ENCODE measurements at places on chromosomes 16 and 17.

GRCh38 chr16:77111056-77111565, 79.9 kb upstream of the MON1B start:
- DNase-seq = no peak

DNA sequence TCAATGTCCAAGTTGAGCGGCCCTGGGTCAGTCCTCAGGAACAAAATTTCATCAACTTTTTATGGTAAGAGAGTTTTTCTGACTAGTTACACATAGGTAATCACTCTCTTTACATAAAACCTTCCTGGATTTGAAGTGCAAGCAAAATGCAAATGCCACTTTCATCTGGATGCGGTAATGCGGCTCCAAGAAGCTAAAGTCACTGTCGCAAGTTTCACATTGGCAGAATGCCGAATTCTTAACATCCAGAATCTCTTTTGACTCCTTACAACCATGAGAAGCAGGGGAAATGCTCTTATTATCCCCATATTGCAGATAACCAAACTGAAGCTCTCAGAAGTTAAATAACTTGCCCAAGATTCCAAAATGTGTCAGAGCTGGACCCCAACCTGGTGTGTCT, 30.0 kb downstream of the MRPS23 start:
- DNase-seq = no peak

DNA sequence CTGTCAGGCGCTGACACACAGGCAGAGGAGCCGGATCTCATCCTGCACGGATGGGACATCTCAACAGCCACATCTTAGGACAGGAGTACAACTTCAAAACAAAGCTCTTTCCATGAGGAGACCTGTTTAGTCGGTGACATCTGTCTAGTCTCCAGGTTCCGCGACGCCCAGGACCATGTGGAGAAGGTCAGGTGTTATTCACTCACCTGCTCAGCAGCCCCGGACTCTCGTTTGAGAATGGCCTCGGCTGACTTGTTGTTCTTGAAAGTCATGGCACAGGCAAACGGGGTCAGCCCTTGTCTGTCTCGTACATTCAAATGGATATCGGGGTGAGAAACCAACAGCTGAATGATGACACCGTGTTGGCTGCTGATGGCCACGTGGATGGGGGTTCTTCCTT, 35.7 kb downstream of the CYB5D2 start:
- no peak for DNase-seq

GRCh38 chr17:77475016-77475976, 334.5 kb downstream of the SEC14L1 start:
- DNase-seq = no peak

- DNase-seq = no peak
Measured at GRCh38 chr16:57184887-57185445, 873 bp downstream of the PSME3IP1 start.

GRCh38 chr17:1592751-1593629, 30.4 kb upstream of the PITPNA start:
- no peak for DNase-seq

GRCh38 chr16:83772806-83773205, 35.0 kb upstream of the HSBP1 start:
- no peak for DNase-seq

- DNase-seq = no peak
Measured at GRCh38 chr17:35297666-35298065, 54.8 kb downstream of the SLFN5 start.

GRCh38 chr17:35299135-35299534, 56.3 kb downstream of the SLFN5 start:
- no peak for DNase-seq

- DNase-seq = no peak
Measured at GRCh38 chr17:66538776-66539175, 236.4 kb downstream of the PRKCA start.

- no peak for DNase-seq
Measured at GRCh38 chr16:11571549-11571948, 15.2 kb downstream of the LITAF start.

GRCh38 chr16:82201926-82202325, 31.9 kb upstream of the MPHOSPH6 start:
- no peak for DNase-seq

GRCh38 chr16:59632276-59632855, 898.2 kb upstream of the GOT2 start:
- DNase-seq = no peak

DNA sequence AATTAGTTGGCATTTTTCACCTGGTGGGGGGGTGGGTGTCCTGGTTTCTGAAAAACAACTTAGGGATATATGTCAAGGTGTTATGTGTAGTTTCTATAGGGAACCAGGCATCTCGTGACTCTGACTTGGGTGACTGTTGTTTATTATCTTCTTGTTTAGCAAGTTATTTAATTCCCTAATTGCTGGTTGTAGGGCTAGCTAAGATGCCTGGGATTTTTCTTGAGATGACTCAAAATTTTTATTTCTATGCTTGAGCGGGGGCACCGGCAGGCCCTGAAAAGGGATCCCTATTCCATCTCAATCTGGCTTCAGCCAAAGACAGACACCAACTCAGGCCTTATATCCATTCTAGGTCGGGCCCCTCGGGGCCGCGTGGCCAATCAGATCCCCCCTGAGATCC, 3.2 kb downstream of the DPH1 start:
- no peak for DNase-seq

GRCh38 chr16:31050280-31051030, 17.1 kb downstream of the STX4 start:
- DNase-seq = no peak

- no peak for DNase-seq
Measured at GRCh38 chr16:83717814-83718213, 90.0 kb upstream of the HSBP1 start.

- DNase-seq = no peak
Measured at GRCh38 chr17:55990332-55991006, 162.8 kb upstream of the ANKFN1 start.

- DNase-seq = no peak
Measured at GRCh38 chr17:42692489-42692888, 10.2 kb downstream of the CNTNAP1 start.

DNA sequence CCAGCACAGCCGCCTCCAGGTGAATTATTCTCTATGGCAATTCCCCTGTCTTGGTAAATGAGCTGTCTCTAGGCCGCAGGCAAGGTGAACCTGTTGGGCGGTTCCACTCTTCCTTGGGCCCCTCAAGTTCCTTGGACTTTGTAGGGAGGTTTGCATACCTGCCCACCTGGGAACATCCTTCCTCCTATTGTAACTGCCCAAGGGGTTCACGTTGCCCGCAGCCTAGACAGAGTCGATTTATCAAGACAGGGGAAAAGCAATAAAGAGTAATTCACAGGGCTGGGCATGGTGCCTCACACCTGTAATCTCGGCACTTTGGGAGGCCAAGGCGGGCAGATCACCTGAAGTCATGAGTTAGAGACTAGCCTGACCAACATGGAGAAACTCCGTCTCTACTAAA, 122.5 kb downstream of the KCNJ18 start:
- DNase-seq = no peak

- DNase-seq = no peak
Measured at GRCh38 chr16:69497876-69498596, 67.7 kb upstream of the NFAT5 start.

GRCh38 chr17:3003296-3004149, 59.9 kb downstream of the OR1D5 start:
- no peak for DNase-seq

- DNase-seq = no peak
Measured at GRCh38 chr17:47731396-47731795, 1.6 kb upstream of the TBX21 start.

- no peak for DNase-seq
Measured at GRCh38 chr17:77801545-77802332, 156.8 kb upstream of the TNRC6C start.

GRCh38 chr17:12743046-12743445, 46.3 kb upstream of the ARHGAP44 start:
- no peak for DNase-seq

- no peak for DNase-seq
Measured at GRCh38 chr17:8338753-8339140, 893 bp upstream of the ODF4 start.

- DNase-seq = no peak
Measured at GRCh38 chr17:79749156-79749815, 18.5 kb downstream of the ENPP7 start.

DNA sequence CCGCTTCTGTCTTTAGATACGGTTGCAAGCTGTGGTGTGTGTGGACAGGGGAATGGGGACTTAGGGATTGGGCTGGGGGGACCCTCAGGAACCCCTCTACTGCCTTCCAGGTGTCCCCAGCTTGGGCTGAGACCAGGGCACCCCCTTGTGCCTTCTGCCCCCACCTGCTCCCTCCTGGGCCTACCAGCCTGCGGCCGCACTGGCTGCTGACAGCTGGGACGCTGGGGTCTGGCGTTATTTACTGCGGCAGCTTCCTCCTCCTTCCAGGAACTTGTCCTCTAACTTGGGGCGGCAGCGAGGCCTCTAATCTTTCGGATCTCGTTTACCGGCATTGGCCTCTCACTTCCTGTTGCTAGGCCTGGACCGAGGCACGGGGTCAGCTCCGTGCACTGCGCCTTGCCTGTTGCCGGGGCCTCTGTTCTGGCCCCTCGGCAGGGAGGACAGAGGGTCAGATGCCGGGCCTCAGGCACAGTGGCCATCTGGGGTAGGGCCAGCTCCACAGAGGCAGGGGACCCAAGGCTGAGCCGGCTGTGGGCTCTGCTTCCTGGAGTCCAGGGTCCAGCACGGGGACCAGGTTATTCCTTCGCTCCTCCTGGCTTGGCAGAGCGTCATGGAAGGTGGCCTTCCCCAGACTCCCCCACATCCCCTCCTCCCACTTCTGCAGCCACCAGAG, 31.8 kb downstream of the TMEM235 start:
- DNase-seq = no peak

DNA sequence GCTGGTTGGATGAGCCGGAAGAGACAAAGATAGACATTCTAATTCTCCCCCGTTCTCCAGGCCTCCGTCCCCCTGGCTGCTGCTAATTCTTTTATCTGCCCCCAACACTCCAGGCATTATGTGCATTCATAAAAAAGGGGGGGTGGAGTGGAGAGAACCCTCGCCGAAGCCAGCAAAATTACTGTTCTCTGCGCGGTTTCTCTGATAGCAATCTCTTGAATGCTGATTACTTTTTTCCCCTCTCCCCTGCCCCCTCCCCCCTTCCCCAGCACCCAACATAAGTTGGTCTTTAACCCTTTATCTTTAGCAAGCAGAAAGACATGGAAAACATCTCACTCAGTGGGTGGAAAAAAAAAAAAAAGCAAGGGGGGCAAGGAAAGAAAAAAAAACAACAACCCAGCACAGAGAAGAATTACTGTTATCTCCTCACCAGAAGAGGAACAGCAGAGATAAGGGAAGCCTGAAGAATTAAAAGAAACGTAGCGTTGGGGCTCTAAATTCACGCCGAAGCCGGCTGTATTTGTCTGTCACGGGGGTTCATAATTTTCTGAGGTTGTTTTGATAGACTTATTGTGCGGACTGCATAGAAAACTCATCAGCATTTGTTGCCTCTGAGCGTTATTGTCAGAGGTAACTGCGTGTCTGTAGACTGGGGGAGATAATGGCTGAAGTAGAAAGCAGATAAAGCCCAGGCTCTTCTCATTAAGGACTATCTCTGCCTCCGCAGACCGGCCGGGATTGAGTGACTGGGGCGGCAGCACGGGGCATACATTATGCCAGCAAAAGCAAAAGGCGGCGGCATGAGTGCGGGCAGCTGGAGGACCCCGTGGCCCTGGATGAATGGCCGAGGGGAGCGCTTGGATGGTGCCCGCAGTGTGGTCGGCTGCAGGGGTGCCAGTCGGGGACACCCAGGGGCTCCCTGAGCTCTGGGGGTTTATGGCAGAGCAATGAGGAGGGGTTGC, 126.9 kb downstream of the MRM1 start:
- DNase-seq = no peak

DNA sequence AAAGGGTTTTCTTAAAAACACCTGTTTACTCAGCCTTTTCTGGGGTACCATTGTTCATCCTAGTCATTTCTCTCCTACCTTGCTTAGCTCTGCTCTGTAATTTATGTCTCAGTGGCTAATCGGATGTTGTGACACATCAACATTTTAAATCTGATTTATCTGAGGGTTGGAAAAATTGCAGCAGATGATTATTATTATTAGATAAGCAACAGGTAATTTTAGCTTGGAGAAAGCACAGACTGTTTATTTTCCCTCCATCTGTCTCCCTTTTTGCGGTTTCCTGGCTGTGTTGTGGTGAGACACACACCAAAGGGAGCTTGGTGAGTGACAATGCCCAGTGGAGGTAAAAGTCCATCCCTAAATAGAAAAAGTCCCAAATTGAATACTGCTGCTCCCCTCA, 389.9 kb downstream of the UTP18 start:
- DNase-seq = no peak

GRCh38 chr17:35254107-35254773, 11.4 kb downstream of the SLFN5 start:
- DNase-seq = no peak

DNA sequence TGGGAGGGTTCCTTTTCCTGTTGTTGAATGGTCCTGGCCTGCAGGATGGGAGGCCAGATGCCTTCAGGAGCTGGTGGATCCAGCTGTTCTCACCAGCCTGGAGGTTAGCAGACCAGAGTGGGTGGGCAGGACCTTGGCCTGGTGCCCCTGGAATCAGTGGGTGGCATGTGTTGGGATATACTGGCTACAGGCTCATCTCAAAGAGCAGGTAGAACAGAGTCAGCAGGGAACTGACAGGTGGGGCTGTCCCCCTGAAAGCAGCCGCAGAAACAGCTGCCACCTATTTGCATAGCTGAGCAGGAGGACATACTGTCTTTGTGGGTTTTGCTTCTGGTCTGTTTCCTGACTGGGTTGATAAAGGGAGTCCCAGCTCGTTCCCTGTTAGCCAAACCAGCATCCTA, 144.1 kb downstream of the RAB11FIP4 start:
- no peak for DNase-seq

DNA sequence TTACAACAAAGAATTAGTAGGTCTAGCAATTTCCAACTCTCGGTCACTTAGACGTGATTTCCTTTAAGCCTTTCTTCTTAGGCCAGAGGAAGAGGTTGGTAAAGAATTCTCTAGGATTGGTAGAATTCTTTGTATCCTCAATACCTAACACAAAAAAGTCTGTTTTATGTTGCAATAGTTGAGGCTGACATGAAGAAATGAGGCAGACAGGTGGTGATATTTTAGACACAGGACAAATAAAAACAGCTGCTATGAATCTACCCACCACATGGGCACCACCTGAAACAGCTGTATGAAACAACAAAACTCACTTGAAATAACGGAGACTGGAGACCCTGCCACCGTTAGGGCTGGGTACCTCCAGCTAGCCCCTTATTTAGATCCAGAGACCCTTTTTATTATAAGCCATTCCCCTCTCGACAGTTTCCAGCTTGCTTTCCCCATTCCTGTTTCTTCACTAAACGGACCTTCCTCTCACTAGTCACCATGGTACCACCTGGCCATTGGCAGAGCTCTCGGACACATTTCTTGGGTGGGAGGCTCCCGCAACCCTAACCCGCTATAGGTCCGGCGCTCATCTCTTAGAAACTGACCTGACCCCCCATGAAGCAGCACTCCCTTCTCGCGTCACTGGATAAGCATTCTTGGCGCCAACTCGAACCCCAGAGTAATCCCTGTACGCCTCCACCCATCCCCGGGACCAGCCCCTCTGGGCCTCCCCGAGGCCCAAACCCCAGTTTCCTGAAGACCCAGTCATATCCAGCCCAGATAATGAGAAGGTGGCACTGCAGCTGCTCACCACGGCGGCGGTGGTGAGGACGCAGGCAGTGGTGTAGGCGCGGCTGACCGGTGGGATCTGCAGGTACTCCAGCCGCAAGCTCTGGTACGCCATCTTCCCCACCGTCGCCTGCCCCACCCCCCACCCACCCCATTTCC, at the start of gene DERL2:
TSS of gene DERL2 (minus strand) at position 909 of the 936 bp plus-strand sequence. CDS start at position 892, 17 bp downstream.
- DNase-seq = no peak

Measured in activated gamma-delta T cell (primary cell).